ENCODE measurements at places on chromosomes 1 and 21.

GRCh38 chr1:235067396-235068157 is 61.1 kb downstream of the TOMM20 start:
- DNase-seq, result peak; percentile 82

- DNase-seq, result no peak
Observed at GRCh38 chr21:25985990-25986389, 184.6 kb downstream of the APP start.

GRCh38 chr1:16226490-16227179 is 10.3 kb downstream of the CPLANE2 start:
- no peak for DNase-seq

DNA sequence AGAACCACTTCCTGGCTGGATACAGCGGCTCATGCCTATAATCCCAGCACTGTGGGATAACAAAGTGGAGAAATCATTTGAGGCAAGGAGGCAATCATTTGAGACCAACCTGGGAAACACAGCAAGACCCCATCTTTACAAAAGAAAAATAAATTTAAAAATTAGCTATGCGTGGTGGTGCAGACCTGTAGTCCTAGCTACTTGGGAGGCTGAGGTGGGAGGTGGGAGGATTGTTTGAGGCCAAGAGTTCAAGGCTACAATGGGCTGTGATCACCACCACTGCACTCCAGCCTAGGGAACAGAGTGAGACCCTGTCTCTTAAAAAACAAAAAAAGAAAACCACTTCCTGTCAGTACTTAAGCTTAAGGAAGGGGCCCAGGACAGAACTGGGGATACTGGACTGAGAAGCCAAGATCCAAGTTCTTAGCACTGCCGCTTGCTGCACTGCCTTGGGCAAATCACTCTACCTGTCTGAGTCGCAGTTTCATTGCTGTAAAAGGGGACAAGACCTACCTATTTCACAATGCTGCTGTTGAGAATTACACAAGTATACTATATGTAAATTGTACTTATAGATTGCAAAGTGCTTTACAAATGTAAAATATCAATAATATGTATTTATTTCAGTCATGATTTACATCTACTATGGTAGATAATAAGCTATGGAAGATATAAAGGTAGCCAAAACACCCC is 154.9 kb downstream of the RERE start:
- DNase-seq, result no peak

DNA sequence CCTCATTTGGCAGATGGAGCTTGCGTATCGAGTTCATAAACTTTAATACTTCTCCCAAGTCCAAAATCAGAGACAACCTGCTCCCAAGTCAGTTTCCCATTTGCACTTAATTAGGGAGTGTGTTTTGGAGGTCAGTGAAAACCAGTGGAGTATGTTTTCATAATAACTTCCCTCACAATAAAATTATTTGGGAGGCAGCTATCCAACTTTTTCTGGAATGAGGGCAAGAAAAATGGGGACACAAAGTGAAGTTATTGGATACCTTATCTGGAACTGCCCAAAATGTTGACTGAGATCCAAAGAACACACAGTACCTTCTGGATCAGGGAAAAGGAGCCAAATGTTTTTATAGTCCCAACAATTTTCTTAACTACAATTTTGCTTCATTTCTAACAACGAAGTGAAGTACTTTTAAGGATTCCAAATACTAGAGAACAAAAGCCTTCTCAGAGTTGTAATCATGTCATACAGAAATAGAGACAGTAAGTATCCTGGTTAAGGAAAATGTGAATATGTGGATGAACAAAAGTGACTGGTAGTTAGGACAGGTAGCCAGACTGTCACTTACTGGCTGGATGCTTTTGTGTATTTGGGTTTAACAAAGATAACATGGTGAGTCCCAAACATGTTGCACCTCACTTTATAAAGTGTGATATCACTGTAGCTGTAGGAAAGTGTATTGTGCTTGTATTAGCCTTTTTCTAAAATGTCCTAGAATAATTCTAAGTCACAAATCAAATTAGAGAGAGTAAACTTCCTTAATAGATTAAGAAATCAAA is 325.0 kb downstream of the HLX start:
- no peak for DNase-seq

DNA sequence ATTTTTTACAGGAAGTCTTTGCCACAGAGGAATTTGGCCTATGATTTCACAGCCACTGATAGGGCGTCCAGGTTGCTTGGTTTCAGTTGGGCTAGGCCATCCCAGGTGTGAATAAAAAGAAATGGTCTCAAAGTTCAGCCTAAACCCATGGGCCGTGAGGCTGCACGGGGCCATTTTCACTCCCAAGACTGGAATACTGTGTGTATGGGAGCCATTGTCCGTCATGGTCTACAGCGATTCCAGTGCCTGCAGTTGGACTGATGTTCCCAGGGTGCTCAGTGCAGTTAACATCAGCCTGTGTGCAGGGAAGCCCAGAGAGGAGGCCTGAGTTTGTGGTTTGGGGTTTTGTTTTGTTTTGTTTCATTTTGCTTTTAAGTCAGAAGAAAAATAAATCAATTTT is 133.2 kb downstream of the ADSS2 start:
- DNase-seq, result no peak

- no peak for DNase-seq
Observed at GRCh38 chr1:53139951-53140361, 2.5 kb downstream of the SLC1A7 start.

- peak; percentile 74 for DNase-seq
Observed at GRCh38 chr1:15304708-15305467, 57.9 kb downstream of the FHAD1 start.

GRCh38 chr1:31772669-31773248 is 8.6 kb upstream of the ADGRB2 start:
- no peak for DNase-seq

GRCh38 chr1:91513160-91513559 is 12.5 kb downstream of the CDC7 start:
- DNase-seq, result no peak

- DNase-seq, result no peak
Observed at GRCh38 chr1:42745851-42746250, 5.8 kb upstream of the CLDN19 start.

- no peak for DNase-seq
Observed at GRCh38 chr1:64875606-64876005, 90.7 kb downstream of the JAK1 start.

GRCh38 chr1:197319631-197320030 is 51.6 kb downstream of the CRB1 start:
- DNase-seq, result no peak

DNA sequence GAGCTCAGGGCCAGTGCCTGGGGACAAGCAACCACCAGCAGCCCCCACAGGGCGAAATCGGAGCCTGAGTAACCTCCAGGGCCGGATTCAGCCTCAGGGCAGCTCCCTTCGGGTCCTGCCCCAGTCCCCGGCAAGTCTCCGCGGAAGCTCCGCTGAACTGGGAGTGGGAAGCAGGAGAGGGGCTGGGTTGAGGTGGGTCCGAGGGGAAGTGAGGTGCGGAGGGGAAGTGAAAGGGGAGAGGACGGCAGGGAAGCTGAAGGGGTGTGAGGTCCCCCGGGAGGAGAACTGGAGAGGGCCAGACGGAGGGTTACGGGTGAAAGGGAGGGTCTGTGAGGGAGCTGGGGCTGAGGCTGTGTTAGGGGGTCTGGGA is 560 bp downstream of the PADI2 start:
- no peak for DNase-seq

GRCh38 chr1:101440485-101440884 is 203.7 kb downstream of the S1PR1 start:
- DNase-seq, result no peak

DNA sequence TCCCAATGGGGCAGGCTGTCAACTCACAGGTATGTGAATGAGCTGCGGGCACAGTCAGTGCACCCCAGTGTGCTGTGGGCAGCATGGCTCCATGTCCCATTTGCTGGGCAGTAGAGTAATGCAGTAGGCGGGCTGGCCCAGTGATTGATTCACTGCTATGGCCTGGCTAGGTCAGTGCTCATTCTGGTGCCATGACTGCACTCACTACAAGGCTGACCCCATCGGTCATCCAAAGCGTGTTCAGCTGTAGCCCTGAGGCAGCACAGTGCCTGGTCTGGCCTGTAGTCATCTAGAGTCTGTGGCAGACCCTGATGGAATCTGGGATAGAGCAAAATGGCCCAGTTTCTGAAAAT is 7.4 kb downstream of the HYI start:
- no peak for DNase-seq

- no peak for DNase-seq
Observed at GRCh38 chr1:210506689-210507088, 178.0 kb downstream of the HHAT start.

- DNase-seq, result no peak
Observed at GRCh38 chr1:110726755-110727154, 52.0 kb upstream of the KCNA3 start.

GRCh38 chr21:26888931-26889330 is 43.7 kb upstream of the ADAMTS1 start:
- DNase-seq, result no peak

DNA sequence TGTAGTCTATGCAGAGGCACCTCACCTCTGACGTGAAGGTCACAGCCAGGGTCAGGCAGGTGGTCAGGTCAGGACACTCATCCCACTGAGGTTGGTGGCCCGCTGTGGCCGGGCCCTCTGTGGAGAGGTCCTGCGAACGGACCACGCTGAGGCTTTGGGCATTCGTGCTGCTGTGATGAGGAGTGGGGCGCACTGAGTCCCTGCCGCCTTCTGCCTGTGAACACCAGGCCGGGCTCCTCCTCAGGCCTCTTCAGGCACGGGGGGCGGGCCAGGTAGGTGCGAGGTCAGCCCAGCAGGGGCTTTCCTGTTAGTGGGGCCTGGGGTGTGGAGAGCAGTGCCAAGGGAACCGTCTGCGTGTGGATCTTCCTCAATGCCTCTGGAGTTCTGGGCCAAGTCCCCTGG is 39.0 kb downstream of the COQ8A start:
- no peak for DNase-seq

- no peak for DNase-seq
Observed at GRCh38 chr21:24895885-24896734, 711.2 kb downstream of the MRPL39 start.

DNA sequence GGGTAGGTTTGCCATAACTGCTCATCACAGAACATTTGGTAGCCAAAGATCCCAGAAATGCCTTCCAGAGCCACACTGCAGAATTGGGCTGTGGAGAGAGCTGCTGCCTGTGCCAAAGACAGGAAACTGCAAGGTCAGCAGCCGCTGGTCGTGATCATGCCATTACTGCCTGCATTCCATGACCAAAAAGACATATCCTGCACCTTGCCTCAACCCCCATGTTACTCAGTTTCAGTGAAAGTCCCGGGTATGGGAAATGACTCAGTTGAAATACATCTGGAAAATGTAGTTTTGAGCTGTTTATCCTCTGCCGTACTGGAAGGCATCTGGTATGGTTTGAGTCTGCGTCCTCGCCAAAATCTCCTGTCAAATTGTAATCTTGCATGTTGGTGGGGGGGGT is 161.7 kb downstream of the FCRL5 start:
- DNase-seq, result no peak

- DNase-seq, result no peak
Observed at GRCh38 chr1:173555651-173556305, 47.1 kb downstream of the SLC9C2 start.

DNA sequence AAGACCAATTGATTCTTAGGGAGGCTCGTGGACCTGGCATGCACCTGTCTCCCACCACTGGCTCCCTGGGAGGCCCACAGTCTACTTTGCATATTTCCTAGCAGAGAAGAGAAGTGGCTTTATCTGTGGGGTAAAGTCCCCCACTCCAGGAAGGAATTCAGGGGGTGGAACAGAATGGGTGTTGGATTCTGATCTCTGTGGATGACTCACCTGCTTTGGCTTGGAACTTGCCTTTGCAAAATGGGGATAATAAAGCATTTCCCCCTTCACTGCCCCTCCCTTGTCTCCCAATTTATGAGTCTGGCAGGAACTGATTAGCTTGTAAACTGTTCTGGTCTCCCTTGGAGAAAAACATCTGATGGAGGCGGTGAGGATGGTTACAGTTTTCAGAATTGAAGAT is 21.2 kb upstream of the OTUD3 start:
- DNase-seq, result no peak

- DNase-seq, result no peak
Observed at GRCh38 chr1:65407877-65408276, 12.6 kb upstream of the LEPR start.

DNA sequence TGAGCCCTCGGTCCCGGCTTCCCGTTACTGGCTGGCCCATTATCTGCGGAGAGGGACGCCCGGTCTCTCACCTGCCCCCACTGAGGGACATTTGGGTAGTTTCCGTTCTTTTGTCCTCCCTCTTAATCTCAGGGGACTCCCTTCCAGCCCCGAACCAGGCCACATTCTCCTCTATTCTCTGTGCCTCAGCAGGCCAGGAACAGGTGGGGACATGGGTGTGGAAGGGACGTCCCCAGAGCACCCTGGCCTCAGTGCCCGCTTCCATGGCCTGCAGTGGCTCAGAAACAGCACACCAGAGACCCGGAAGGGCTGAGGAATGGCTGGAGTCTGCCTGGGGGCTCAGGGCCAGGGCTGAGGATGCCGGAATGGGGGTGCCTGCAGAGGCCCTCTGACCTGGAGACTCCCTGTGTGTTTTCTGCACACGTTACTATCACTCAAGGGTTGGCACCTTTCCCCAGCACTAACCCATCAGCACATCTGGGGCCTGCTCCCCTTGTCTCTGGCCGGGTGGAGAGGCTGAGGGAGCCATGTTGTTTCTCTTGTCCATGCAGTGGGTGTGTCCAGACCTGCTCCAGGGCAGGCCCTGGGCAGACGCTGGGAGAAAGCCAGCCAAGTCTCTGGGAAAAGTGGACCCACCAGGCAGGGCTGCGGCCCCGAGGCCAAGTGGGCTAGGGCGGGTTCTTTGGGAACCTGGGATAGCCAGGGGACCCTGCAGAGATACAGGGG is 10.0 kb upstream of the DNMT3L start:
- DNase-seq, result no peak

DNA sequence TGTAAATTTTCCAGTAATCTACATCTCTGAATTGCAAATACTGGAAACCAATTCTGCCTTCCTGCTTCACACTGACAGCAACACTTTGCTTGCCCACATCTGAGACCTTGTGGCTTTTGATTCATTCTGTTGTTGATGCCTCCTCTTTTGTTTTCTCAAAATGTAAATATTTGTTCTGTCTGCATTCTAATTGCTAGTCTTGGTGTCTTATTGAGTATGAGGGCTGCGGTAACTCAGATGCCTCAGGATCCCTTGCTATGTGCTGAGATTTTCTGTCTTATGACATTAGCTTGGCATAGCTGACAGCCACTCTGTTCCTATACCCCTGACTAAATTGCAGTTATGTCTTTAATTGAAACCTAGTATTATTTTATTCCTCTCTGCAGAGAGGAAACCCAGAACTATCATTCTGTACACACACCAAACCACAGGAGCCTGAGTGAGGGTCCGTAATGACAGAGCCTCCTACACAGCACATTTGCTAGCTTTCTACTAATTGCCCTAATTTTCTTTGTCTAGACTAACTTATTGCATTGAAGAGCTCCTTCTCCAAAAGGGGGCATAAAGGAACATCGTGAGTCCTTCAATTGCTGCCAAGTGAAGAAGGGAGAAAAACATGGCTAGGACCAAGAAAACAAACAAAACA is 72.1 kb downstream of the GREM2 start:
- no peak for DNase-seq

DNA sequence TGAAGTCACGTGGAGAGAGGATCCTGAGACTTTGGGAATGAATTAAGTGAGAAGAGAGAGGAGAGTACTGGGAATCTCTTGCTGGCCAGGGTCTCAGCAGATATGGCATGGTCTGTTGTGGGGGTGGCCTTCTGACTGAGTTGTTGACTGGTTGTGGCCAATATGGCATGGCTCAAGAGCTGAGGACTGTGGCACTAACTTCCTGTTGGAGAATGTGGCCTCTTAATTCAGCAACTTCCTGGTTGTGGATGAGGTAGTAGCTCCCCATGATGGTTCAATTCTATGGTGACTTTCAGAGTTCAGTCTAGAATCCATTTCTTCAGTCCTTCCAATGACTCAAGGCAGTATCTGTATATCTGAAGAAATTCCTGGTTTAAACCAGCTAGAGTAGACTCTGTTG is 44.7 kb upstream of the PAXBP1 start:
- no peak for DNase-seq

Data from omental fat pad (tissue), 4 donors.